ENCODE measurements at places on chromosomes 2 and 18.

- no peak for DNase-seq
These were observed 98.1 kb upstream of the GALNT5 start for GRCh38 chr2:157159221-157159934.

DNA sequence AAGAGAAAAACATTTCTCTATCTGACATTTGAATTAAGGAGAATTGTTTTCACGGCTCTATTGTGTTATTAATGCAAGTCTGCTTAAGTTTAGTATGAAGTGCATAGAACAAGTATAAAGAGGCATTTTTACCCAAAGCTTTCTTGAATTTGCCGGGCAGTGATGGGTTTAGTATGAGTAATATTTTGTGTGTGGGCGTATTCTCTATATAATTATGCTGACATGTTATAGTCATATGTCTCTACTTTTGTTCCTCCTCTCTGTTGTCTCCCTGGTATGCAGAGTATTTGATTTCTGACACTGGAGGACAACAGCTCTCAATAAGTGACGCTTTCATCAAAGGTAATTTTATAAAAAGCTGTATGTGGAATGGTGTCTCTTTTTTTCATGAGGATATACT is 45.9 kb downstream of the PIKFYVE start:
- no peak for DNase-seq

- DNase-seq, result no peak
These were observed 51.5 kb downstream of the SETBP1 start for GRCh38 chr18:44732238-44732563.

DNA sequence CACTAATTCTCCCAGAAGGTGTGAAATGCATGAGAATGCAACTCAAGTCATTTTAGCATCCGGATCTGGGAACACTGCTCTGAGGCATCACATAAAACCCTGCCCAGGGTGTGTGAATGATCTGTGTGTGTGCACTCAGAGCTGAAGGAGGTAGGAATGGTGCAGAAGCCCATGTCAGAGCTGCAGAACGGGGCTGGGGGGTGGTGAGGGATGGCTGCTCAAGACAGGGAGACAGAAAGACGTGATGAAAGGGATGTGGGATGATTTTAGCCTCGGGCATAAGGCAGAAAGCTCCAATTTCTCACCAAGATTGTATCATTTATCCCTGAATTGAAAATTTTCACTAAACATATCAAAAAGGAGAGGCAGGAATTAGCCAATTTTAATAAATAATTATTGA is 369.1 kb downstream of the EIPR1 start:
- no peak for DNase-seq

- no peak for DNase-seq
These were observed 96.3 kb downstream of the BCL2L11 start for GRCh38 chr2:111216811-111217652.

- no peak for DNase-seq
These were observed 56.8 kb downstream of the GPD2 start for GRCh38 chr2:156492979-156493378.

- no peak for DNase-seq
These were observed at the start of gene GBX2 for GRCh38 chr2:236168110-236169080. GBX2 (minus strand) TSS chr2:236168386; CDS start chr2:236167971, 415 bp downstream.

DNA sequence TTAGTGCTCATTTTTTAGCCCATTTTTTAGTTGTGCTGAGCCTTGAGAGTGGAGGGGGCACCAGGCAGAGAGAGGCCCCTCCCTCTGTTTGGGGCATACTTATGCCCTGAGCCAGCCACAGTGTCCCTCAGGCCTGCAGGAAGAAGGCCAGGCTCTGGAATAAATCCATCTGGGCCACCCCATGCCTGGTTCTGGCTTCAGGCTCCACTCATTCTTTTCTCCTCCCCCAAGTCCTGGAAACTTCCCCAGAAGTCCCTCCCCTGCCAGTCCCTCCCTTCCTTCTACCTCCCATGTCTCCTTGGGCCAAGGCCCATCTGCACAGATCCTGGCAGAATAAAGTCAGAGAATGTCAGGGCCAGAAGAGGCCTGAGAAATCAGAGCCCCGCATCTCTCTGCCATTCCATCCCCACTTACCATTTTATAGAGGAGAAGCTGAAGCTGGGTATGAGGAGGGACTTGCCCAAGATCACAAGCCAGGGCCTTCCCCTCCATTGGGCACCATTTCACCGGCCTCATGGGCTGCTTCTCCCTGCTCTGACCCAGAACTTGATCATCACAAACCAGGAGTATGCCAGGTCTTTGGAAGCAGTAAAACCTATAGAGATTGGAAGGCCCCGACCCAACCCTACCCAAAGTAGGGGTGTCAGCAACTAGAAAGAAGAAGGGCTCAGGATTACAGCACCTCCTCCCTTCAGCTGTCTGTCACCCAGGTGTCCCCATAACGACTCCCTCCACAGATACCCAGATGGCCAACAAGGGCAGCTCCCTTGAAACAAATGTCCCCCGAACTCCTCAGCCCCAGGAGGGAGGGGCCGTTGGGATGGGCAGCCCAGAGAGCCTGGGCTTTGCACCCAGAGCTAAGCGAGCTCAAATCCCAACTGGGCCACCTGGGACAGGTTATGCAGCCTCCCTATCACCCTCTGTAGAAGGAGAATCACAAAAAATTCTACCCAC is 108.4 kb downstream of the POLR1A start:
- DNase-seq, result peak; percentile 87

DNA sequence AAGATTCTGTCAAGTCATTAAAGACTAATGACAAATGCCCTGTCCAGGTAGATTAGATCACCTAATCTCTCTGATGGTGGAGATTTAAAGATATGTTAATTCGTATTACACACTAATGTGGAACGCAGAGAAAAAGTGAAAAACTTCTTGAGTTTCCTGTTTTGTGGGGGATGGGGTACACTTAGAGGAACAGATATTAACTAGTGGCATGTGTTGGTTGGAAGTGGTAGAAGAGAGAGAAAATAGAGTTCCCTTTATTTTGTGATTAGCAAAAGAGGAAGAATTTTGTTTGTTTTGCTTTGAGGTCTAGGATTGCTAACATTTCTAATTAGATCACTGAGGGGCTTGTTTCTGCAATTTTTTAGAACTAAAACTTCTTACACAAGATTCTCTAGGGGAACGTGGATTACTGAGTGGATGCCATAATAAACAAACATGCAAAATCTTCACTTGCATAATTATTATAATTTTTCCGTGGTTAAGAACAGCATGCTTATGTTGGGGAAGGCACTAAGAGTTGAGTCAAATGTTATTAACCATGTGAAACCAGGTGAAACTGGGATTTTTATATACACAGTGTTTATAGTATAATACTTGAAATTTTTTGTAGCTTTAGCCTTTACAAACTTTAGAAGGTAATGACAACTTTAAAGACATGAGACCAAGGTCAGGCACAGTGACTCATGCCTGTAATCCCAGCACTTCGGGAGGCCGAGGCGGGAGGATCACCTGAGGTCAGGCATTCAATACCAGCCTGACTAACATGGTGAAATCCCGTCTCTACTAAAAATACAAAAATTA is 97.4 kb upstream of the STK17B start:
- no peak for DNase-seq

DNA sequence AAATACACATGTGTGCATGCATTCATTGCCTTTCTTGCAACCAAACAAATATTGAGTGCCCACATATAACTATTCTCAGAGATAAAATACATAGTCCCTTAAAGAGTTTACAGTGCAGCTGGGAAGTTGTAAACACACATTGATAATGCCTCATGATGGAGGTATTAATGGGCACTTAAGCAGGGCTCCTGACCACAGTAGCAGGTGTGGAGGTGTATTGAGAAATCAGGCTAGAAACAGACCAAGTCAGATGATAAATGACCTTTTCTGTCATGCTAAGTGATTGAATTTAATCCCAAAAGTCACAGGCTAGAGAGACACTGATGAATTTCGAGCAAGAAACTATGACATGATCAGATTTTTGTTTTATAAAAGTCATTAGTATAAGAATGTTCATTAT is 157.7 kb downstream of the ZNF385B start:
- no peak for DNase-seq
